NAMALWA (cell line): ENCODE measurements at places on chromosomes 1 and 21.

DNA sequence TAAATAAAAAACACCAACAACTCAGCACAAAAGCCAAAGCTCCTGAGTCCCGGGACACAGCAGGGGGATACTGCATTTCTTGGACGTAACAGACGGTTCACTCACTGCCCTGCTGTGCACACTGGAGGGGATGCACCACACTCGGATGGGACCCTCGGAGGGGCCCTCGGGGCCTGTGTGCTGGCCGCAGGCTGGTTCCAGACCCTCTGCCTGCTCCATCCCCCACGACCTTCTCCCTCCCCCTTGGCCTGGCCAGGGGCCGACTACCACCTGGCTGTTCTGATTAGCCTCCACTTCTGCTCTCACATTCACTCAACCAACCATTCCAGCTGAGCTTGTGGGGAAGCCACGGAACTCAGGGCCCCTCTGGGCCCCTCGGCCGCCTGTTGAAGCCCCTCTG is 64.9 kb downstream of the ACOT7 start:
- no peak for DNase-seq

DNA sequence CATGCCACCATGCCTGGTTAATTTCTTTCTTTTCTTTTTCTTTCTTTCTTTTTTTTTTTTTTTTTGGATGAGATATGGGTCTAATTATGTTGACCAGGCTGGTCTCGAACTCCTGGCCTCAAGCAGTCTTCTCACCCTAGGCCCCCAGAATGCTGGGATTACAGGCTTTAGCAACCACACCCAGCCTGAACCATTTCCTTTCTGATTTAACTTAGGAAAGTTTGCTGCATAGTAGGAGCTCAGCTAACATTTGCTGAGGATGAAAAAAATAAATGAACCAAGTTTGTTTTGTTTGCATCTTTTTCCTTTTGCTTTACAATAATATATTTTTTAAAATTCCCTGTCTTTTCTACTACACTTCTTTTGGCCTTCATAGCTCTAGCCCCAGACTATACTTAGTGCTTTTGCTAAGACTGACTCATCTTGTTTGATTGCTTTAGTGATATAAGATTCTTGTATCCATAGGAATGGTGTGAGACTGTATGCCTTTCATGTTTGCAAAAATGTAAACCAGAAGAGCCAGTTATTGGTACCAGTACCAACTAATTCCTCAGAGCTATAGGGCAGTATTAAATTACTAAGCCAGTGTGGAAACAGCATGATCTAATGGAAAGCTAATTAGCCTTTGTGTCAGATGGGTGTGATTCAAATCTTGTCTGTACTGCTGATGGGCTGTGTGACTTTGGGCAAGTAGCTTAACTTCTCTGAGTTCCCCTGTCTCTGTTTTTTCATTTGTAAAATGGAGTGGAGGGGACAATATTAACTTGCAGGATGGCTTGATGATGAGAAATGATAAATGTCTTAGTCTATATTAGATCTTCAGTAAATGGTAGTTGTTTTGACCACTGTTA is 66.9 kb downstream of the NFIA start:
- DNase-seq, result no peak

DNA sequence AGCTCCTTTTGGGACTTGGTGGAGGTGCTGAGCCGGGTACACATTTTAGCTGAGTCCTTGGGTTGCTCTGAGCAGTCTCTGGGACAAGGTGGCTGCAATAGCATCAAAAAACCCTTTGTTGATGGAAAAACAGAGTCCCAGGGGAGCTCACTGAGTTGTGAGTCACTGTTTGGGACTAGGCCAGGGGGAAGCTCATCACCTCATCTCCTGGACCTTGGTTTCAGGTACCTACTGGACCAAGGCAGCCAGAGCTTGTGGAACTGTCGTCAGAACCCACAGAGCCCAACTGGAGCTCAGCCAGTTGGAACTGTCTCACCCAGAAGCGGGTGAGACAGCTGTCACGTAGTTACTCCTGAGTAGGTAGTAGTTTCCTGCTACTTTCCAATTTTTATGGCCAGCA is 146.7 kb downstream of the HLX start:
- no peak for DNase-seq

DNA sequence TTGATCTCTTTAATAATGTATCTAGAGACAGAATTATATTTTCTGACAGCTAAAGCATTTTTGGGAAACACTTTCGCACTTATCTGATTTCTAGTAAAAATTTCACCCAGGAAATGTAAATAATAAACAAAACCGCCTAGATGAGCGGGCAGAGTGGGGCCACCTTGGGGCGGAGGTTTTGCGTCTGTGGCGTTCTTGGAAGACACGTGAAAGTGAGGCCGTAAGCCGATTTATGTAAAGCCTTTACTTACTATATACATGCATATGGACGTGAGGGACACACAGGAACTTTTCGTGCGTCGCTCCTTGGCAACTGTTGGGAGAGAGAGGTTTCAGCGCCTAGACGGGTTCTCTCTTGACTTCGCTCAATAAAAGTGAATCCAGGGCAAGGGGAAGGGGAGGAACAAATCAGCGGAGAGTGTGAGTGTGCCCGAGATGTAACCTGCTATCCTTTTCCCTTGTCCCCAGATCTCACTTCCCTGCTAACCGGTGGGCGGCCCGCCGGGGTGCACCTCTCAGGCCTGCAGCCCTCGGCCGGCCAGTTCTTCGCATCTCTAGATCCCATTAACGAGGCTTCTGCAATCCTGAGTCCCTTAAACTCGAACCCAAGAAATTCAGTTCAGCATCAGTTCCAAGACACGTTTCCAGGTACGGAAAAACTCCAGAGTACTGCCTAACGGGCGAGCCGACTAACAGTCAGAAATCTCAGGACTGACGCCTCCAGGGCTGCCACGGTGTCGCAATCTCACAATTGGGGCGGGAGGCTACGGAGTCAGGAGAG is 1.7 kb downstream of the HLX start:
- no peak for DNase-seq

- DNase-seq, result no peak
Measured at GRCh38 chr1:35477870-35478269, 79.3 kb downstream of the KIAA0319L start.

- no peak for DNase-seq
Measured at GRCh38 chr1:185564816-185565215, 169.4 kb upstream of the HMCN1 start.

- DNase-seq, result no peak
Measured at GRCh38 chr1:74976491-74976890, 157.7 kb upstream of the LHX8 start.

DNA sequence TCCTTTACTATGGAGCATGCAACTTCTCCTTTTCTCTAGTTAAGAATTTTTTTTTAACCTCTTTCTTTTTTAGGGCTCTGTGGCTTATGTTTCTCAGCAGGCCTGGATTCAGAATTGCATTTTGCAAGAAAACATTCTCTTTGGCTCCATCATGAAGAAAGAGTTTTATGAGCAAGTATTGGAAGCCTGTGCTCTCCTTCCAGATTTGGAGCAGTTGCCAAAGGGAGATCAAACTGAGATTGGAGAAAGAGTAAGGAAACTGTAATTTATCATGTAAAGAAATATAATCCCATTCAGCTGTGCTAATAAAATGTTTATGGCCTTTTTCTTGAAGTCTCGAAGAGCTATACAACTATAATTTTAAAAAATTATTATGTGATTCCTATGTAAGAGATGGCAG is 70.1 kb downstream of the HSPA13 start:
- no peak for DNase-seq

DNA sequence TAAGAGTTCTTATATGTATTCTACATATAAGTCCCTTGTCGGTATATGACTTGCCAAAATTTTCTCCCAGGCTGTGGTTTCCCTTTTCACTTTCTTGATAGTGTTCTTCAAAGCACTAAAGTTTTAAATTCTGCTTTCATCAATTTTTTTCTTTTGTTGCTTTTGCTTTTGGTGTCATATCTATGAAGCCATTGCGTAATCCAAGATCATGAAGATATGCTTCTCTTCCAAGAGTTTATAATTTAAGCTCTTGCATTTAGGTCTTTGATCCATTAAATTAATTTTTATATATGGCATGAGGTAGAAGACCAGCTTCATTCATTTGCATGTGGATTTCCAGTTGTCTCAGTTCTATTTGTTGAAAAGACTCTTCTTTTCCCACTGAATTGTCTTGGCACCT is 22.2 kb downstream of the DESI2 start:
- DNase-seq, result no peak

DNA sequence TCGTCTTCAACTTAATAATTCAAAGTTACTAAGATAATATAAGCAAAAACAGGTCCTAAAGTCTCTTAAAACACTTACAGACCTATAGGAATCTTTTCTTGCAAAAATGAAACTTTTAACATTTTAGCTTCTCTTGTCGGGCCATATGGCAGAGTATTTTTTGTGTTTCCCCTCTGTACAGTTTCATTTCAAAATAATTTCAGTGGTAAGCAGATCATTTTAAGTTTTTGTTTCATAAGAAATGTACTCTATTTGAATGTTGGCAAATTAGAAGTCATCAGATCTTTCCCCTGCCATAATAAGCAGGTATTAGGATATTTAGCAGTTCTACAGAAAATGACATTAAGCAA is 37.9 kb downstream of the RGL1 start:
- DNase-seq, result no peak

DNA sequence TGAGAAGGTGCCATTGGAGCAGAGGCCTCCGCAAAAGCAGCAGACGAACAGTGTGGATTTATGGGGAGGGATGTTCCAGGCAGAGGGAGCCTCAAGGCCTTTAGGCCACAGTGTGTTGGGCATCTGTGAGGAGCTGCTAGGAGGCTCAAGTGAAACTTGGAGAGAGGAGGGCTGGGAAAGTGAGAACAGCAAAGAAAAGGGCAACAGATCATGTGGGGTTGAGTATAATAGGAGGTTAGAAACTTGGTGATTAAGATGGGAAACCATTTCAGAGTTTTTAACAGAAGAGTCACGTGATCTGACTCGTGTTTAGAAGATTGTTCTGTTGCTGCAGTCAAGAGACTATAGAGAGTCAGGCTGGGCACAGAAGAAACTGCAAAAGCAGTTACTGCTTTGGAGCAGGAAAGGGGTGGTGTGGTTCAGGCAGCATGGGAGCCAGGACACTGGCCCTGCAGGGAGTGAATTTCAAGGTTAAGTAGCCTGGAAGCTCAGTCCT is 277.0 kb downstream of the DISC1 start:
- DNase-seq, result no peak
